HFFc6 (cell line): ENCODE measurements at places on chromosomes 6 and 20. TPM values are rescaled to one million over a fixed set of nuclear protein-coding genes. Genes with fewer than 3 reads are reported as not detected.

DNA sequence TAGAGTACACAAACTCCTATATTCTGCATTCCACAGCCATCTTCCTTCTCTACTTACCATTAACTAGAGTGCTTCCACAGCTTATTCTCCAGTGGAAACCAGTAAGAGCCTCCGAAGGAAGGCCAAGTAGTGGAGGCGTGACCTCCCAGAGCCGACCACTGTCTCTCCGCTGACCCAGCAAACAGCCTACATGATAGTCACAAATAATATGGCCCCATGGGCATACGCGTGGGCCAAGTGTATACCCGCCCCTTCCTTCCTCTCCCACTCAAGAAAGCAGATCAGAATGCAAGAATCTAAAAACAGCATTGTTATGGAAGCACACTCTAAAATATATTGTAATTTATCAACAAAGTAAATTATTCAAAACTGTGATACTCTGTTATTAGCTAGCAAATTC, 526.6 kb upstream of the JARID2 start:
- DNase-seq: no peak

DNA sequence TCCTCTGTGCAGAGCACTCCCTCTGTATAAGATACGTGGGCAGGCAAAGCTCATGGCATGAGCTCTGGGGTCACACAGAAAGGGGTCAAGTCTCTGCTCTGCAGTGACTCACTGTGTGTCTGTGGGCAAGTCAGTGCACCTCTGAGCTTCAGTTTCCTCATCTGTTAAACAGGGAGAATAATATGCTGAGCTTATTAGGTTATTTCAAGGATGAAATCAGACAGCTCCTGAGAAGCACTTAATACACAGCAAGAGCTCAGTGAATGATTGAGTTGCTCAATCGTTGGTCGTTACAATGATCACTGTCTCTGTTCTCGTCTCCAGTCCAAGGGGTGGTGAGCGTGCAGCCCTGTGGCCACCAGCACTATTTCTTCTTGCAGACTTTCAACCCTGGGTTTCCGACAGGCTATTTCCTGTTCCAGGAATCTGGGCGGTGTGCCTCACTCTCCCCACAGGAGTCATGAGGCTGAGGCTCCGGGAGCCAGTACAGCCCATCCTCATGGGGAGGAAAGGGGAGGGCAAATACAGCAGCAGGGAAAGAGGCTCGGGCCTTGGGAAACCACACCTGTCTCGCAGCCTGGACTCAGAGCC, 28.9 kb downstream of the KIAA1755 start:
- DNase-seq: no peak

DNA sequence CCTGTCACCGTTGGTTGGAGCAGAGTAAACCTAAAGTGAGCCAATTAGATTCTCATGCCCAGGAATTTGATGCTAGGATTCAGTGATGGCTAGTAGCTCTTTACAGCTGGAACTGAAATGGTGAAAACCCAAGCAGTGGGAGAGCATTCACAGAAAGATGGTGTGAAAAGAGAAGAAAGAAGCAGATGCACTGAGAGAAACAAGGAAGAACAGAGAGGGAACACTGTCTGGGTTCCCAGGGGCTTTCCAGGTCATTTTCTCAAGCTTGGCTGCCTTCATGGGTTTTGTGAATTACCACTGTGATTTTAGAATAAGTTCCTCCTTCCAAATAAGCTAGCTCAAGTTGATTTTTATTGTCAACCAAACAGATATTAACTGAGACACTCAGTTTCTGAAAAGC, 104.1 kb upstream of the AKIRIN2 start:
- DNase-seq: no peak

- DNase-seq: no peak
Measured at GRCh38 chr6:134211297-134211696, 106.6 kb downstream of the SGK1 start.

- DNase-seq: no peak
Measured at GRCh38 chr6:30592287-30592686, 21.0 kb downstream of the ABCF1 start.

Gene HUS1B
- total RNA-seq: 0.21 to 0.24 TPM in 2 of 3 replicates, not detected in the other
